MG63 (cell line): ENCODE measurements at places on chromosomes 5 and 9. TPM values are rescaled to one million over a fixed set of nuclear protein-coding genes. Genes with fewer than 3 reads are reported as not detected.

GRCh38 chr9:116706310-116707290 lies 19.5 kb downstream of the TRIM32 start:
- no peak for DNase-seq

The SMIM32 gene
- 0.26 TPM in 1 of 2 replicates, not detected in the other for total RNA-seq

The SARDH gene
- 0.66 TPM in 1 of 2 replicates, not detected in the other for total RNA-seq

GRCh38 chr9:97856857-97857605 lies 4.0 kb downstream of the FOXE1 start:
- no peak for DNase-seq

DNA sequence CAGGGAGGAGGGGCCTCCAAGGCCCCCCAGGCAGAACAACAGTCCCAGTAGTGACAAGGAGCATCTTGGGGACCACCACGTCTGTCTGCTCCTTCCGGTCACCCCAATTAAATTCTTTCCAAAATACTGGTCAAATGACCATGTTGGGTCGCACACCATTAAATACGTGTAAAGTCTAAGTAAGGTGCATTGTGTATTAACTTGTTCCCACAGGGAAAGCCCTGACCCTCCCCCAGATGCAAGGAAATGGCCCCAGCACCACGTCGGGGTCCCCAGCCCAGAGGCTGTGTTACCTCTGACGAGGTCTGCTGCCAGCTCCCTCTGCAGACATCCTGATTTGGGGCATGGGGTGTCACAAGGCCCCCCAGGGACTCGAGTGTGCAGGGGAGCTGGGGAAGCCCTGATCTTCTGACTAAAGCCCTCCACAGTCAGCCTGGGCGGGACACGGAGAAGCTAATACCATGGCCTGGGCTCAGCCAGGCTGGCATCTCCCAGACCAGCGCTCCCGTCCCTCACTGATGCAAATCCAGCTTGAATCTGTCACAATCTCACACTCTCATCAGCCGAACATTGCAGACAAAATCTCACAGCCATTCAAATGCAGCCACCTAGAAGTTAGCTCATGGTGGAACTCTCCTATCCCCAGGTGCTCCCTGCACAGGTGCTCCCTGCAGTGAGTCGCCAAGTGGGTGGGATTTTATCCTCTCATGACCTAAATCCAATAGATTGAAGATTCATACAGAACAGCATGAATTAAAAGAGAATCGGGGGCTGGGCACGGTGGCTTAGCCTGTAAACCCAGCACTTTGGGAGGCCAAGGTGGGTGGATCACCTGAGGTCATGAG lies 13.6 kb downstream of the TERT start:
- DNase-seq: no peak

The SCGB3A2 gene
- total RNA-seq: not detected in 2 replicates

The CYSRT1 gene
- 0.89 and 1.5 TPM in 2 replicates for total RNA-seq

GRCh38 chr5:1744393-1745122 lies 55.1 kb downstream of the MRPL36 start:
- DNase-seq: no peak

The KCNMB1 gene
- total RNA-seq: 0.43 TPM in 1 of 2 replicates, not detected in the other

DNA sequence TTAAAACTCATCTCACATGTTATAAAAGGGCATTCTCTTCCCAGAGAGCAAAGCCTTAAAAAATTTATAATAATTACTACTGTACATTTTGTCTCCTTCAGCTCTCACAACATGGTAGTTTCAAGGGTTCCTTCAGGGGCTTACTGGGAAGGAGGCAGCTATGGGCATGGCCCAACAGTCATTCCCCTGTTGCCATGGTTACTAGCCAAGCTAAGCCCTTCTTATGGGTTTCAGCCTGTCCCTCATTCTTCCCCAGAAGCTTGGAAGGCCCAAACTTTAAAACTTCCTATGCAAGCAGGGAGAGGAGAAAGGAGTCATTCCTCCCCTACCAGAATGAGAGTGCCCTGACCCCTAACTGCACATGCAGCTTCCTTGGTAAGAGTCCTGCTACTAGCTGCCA lies 82.2 kb upstream of the CNTLN start:
- DNase-seq: no peak

The SPINK7 gene
- not detected in 2 replicates for total RNA-seq

DNA sequence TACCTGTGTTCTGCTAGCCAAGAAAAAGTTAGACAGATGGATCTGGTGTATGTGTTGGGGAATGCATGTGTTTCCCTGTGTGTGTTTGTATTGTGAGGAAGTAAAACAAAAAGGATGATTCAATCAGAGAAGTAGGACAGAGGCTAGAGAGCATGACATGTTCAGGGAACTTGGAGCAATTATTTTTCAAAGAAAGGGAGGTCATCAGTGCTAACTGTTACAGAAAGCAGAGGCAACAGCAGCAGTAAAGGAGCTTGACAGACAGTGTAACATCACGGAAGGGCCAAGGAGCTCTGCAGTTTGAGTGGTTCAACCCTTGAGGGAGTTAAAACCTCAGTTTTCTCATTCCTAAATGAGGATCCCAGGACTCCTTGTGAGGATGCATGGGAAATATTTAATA lies 13.2 kb downstream of the SPINK1 start:
- no peak for DNase-seq

The AGTPBP1 gene
- total RNA-seq: 13.0 and 22.5 TPM in 2 replicates

- no peak for DNase-seq
Measured at GRCh38 chr5:119379096-119379495, 23.3 kb downstream of the TNFAIP8 start.

DNA sequence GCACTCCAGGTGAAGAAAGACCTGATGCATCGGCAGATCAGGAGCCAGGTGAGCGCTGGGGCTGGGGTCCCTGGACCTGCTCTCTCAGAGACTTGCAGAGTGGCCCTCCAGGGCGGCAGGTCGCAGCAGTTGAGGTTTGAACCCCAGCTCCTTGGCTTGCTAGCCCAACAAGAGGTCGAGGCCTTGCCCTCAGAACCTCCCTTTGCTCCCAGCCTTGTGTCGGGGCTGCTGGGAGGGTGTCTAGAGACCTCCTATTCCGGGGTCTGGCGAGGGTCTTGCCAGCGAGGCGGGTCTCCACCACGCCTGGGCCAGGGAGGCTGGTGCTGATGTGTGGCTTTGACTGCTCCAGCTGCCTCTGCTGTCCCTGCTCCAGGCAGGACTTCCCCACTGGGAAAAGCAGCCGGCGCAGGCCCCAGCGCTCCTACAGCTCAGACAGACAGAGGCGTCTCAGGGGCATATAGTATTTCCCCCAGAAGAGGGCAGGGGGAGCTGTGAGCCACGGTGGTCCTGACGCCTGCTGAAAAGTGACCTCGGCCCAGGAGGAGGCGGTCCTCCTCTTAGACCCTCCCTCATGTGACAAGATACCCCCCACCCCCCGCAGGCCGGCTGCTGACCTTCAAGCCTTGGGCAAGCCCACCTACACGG lies 38.3 kb downstream of the LRSAM1 start:
- DNase-seq: no peak

The FOXD4L6 gene
- total RNA-seq: not detected in 2 replicates

GRCh38 chr5:133440467-133441115 lies 171.8 kb downstream of the FSTL4 start:
- peak; percentile 37 for DNase-seq

- no peak for DNase-seq
Measured at GRCh38 chr5:54148067-54148845, 162.1 kb downstream of the ARL15 start.

- DNase-seq: peak; percentile 32
Measured at GRCh38 chr9:137128862-137129455, 10.0 kb upstream of the GRIN1 start.

DNA sequence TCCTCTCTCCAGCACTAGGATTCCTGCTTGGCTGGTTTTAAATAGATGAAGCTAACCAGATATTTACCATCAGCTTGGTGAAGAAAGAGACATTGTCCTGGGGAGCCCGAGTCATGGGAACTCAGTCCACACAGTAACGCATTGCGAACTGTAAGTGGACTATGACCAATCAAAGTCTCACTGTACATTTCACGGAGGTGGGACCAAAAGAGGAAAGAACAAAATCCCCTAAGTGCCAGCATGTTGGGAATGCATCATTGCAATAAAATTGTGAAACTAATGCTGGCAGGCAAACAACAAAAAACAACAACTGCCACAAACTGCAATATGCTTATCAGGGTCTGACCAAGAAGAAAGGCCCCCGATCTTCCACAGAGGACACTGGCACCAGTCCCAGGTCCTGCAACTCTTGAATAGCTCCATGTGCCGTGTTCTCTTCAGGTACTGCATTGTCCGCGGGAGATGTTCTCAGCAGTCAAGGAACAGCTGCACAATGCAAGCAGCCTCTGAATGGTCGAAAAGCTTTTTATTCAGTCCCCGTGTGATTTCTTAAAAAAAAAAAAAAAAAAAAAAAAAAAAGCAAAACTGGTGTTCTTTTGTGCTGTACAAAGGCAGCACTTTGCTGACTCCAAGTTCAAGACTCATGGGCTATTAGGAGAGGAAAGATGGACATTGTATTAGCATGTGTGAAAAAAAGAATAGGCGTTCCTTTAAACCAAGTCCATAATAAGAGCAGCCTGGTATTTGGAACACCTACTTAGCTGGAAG lies 38.1 kb downstream of the SEMA6A start:
- no peak for DNase-seq

The VLDLR gene
- 0.13 TPM in 1 of 2 replicates, not detected in the other for total RNA-seq

GRCh38 chr9:113380869-113381378 lies 4.1 kb upstream of the HDHD3 start:
- DNase-seq: no peak

The CCDC171 gene
- total RNA-seq: 6.6 and 9.1 TPM in 2 replicates

The FAM221B gene
- not detected in 2 replicates for total RNA-seq

- peak; percentile 74 for DNase-seq
Measured at GRCh38 chr9:90044710-90045151, 439.9 kb downstream of the GADD45G start.

The ARL14EPL gene
- not detected in 2 replicates for total RNA-seq
